ENCODE measurements at places on chromosomes 3 and 15.
A peak's percentile ranks its signal among the peaks of the same experiment; 100 is the strongest.

GRCh38 chr3:13213911-13214846 is 140.9 kb upstream of the IQSEC1 start:
- no peak for DNase-seq

DNA sequence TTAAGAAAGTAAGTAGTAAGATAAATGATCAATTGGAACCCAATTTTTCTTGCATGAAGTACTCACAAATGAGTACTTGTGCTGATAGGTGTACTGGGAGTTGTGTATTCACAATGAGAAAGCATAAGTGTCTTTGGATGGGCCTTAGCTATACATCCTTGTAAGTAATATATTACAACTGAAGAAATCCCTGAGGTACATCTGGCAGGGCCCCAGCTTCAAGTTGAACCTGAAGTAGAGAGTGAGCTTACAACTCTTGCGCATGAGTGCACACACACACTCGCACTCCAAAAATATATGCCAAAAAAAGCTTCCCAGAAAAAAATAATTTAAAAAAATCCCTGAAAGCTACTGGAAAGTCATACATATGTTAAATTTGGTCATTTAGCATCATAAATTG is 222.5 kb downstream of the ROBO2 start:
- DNase-seq: no peak

GRCh38 chr3:170044795-170045244 is 7.0 kb downstream of the GPR160 start:
- no peak for DNase-seq

DNA sequence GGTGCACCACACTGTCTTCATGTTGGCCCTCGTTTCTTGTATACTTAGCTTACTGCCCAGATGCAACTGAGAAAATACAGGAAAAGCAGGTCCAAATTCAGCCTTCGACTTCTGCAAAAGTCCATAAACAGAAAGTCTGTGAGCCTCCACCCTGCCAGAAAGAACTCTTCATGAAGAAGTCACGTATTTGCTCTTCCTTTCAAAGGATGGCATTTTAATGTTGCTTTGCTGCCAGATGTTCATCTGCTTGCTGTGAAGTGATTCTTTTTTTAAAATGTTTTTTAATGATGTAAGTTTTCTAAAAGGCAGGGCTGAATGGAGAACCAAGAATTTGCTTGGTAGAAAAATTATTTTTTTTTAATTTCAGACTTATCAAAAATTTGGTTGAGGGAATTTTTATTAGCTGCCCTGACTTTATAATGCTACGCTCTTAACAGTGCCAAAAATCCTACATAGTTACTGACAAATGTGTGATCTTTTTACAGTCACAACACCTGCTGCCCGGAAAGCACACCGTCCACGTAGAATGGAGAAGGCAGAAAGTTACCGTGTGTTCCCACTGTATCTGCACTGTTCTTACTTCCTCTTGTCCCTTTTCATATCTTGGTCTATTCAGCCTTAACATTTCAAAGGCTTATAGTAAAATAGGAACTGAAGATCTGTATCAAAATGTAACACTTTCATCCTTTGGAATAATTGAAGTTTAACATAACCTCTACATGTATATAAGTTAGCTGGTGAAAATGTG is 136.3 kb downstream of the LRRC28 start:
- DNase-seq: no peak

- no peak for DNase-seq
These were observed 141.9 kb downstream of the BBX start for GRCh38 chr3:107664614-107665013.

DNA sequence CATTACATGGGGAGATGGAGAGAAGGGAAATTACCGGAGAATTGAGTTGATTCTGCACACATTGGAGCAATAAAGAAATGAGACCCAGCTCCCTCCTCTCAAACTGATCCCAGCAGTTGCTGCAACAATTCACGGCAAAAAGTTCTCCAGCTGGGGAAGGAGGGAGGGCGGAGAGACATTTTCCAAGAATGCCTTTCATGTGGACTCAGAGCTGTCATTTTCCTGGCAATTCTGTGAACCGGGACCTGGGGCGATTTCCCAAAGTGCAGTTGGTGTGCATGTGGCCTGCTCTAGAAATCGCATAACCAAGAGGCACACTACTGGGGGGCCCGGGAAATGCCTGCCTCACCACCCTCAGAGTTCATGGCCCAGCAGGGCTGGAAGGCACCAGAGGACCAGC is 48.7 kb upstream of the IREB2 start:
- no peak for DNase-seq

GRCh38 chr3:116947809-116948208 is 238.2 kb downstream of the TUSC7 start:
- no peak for DNase-seq

GRCh38 chr3:11932636-11933035 is 71.6 kb upstream of the SYN2 start:
- no peak for DNase-seq

DNA sequence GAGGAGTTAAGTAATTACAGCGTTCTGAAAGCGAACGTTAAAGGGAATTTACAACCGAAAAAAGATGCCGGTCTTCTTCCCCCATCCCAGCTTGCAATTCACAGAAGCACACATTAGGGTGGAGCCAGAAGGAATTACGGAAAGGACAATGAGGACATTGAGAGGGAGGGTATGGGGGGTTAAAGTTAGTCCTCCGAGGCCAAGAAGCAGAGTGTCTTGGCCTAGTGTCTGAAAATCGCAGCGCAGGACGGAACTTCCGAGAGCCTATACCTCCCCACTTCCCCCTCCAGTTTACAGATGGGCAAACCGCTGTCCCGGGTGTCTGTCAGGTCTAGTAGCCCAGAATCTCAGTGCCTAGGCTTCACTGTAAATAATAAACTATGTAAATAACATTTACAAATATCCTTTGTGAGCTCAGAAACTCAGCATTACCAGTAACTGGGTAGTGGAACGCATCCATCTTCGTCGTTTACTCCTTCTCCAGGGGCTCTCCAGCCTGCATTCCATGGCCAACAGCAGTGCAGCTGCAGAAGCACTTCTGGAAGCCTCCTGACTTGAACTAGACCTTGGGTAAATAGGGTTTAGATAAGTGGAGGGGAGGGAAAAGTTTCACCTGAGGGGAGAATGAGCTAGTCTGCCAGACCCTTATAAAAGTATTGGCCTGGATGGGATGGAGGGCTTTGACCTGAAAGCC is 922 bp downstream of the ADPRH start:
- peak; percentile 21 for DNase-seq

- no peak for DNase-seq
These were observed 303.0 kb downstream of the PLOD2 start for GRCh38 chr3:145857956-145858355.

DNA sequence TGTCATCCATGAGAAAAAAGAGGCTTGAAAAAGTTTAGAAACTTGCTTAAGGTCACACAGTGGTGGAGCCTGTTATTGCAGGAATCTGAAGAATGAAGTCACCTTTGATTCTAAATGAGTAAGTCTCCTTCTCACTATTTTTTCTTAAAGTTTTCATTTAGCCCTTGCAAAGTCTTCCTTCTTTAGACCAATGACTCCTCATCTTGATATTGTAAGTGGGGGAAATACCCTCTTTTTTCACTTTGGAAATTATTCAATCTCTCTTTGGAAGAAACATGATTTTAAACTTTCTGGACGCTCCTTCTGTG is 787 bp upstream of the SLMAP start:
- no peak for DNase-seq

DNA sequence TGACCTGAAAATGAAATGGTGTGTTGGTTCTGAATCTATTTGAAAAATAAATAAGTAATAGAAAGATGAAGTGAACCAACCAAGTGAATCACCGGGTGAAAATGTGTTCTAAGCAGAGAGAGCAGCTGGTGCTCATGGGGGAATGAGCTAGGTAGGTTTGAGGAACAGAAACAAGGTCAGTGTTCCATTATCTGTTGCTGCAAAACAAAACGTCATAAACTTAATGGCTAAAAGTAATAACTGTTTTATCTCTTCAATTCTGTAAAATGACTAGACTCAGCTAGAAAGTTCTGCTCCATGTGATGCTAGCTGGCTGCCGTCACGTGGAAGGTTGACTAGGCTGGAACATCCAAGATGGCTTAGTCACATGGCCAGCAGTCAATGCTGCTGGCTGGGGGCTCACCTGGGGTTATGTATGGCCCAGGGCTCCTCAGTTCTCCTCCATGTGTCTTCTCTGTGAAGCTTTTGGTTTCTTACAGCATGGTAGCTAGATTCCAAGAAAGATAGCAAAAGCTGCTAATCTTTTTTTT is 13.3 kb upstream of the SH3BP5 start:
- DNase-seq: no peak

DNA sequence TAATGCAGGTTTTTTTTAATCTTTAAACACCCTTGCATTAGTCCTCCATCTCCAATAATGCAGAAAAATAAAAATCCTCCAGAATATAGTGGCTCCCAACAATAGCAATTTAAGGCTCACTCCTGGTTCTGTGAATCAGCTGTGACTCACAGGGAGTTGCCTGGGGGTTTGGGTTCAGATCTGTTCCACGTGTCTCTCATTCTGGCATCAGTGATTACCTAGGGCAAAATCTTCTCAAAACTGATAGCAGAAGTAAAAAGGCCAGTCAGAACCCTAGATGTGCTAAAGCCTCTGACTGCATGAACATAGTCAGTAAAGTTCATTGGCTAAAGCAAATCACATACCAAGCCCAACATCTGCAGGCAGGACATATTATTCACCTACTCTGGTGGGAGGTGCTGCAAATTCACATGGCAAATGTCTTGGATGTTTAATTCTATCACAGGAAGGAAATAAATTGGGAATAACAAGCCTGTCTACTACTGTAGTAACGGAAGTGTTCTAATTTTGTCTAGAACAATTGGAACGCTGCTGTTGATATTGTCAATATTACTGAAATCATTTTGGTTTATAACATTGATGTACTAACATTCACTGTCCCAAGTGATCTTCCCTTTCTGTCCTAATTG is 364.1 kb upstream of the CNTN4 start:
- DNase-seq: no peak

- no peak for DNase-seq
These were observed 31.5 kb downstream of the LOXL1 start for GRCh38 chr15:73957785-73958184.

- DNase-seq: no peak
These were observed 19.4 kb downstream of the MYZAP start for GRCh38 chr15:57611123-57611522.

- DNase-seq: no peak
These were observed 119.9 kb upstream of the MELTF start for GRCh38 chr3:197149528-197149927.

DNA sequence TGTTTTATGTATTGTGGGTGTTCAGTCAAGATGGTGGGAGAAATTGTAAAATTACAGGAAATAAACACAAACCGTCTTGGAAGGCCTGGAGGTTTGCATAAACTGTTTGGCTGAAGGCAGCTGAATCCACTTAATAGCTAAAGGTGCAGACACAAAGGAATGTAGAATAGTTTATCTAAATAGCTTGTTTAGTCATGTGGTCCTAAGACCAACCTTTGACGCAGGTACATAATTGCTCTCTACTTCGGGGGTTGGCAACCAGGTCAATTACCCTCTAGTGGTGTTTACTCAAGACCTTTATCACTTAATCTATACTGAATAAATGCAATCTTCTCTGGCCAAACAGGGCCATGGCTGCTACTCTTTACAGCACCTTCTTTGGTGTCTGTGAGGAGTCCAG is 502.8 kb downstream of the IGSF11 start:
- DNase-seq: no peak

DNA sequence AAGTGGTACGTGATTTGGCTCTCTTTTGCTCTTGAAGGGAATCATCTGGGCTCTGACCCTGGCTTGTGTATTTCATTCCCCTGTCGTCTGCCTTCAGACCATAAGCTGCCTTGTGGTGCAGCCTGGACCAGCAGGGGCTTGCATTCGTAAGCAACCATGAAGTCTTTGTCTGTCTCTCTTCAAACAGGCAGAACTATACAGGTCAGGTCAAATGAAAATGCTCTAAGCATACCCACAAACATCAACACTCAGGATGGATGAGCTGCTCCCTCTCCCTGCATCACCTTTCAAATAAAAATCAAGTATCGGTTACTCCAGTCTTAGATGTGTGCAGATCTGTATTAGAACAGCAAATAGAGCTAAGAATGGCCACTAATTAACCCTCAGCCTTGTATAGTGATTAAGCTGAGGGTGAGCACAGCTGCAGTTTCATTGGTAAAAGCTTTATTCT is 268.6 kb upstream of the UBE2E1 start:
- DNase-seq: no peak

- no peak for DNase-seq
These were observed 70.8 kb upstream of the POMGNT2 start for GRCh38 chr3:43176666-43177065.

GRCh38 chr15:68055224-68055705 is 1.1 kb downstream of the PIAS1 start:
- DNase-seq: peak; percentile 19

DNA sequence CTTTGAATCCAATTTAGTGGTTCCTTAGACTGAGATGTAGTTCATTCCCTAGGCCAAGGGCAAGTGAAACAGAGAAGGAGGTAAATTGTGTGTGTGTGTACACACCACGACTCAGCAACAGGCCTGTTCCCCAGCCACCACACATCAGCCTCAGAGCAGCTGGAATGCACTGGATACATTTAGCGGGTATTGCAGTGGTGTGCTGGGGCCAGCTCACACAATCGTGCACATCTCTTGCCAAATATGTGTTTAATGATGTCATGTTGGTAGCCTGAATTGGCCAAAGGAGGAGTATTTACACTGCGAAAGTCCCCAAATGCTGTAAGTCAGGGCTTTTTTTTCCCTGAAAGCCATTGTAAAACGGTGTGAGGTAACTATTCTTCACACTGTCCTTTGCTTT is 82.3 kb downstream of the RBPMS2 start:
- no peak for DNase-seq

DNA sequence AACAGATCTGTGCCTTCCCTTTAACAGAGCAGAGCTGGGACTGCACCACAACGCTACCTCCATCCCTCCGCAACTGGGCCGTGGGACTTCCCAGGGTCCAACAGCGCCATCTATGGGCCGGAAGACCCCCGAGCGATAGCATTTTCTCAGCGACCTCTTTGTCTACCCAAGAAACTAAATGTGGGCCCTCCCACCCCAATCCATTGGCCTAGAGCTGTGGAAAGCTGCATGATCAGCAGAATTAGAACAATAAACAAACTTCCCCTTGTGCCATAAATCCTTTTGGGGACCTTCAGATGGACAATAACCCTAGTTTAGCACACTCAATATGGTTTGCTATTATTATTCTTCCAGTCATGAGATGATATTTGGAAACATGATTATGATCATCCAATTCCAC is 74.8 kb upstream of the NTRK3 start:
- DNase-seq: peak; percentile 81

GRCh38 chr3:123385981-123386380 is 62.9 kb downstream of the ADCY5 start:
- no peak for DNase-seq

GRCh38 chr3:150439657-150440056 is 31.6 kb downstream of the TSC22D2 start:
- DNase-seq: no peak

DNA sequence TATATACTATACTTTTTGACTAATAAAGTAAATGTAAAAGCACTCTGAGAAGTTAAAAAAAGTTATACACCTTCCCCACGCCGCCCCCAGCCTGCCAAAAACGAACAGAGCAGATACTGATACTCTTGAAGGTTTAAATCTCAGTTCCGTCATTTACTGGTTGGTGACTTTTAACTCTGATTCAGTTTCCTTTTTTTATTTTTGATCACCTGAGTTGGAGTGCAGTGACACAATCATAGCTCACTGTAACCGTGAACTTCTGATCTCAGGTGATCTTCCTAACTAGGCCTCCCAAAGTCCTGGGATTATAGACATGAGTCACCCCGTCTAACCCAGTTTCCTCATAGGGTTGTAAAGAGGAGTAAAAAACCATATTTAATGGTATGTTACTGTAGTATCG is 3.3 kb upstream of the TIPIN start:
- DNase-seq: no peak

Measured in endothelial cell (in vitro differentiated cells).